ENCODE measurements at places on chromosomes 5 and 9. TPM values are rescaled to one million over a fixed set of nuclear protein-coding genes. Genes with fewer than 3 reads are reported as not detected.

DNA sequence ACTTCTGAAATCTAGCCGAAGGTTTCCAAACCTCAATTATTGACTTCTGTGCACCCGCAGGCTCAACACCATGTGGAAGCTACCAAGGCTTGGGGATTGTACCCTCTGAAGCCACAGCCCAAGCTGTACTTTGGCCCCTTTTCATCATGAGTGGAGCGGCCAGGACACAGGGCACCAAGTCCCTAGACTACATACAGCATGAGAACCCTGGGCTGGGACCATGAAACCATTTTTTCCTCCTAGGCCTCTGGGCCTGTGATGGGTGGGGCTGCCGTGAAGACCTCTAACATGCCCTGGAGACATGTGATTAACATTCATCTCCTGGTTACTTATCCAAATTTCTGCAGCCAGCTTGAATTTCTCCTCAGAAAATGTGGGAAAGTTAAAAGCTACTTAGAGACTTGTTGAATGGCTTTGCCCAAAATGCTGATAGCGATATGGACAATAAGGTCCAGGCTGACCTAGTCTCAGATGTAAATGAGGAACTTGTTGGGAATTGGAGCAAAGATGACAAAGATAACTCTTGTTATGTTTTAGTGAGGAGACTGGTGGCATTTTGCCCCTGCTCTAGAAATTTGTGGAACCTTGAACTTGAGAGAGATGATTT is 34.1 kb upstream of the CPLANE1 start:
- no peak overlapping the region for H3K27ac ChIP-seq
- H3K4me1 ChIP-seq: no peaks in the 10 kb centered on the region
- H3K27me3 ChIP-seq: no peaks in the 10 kb centered on the region
- no peaks in the 10 kb centered on the region for H3K36me3 ChIP-seq
- no peak for DNase-seq
- H3K4me3 ChIP-seq: no peak overlapping the region

DNA sequence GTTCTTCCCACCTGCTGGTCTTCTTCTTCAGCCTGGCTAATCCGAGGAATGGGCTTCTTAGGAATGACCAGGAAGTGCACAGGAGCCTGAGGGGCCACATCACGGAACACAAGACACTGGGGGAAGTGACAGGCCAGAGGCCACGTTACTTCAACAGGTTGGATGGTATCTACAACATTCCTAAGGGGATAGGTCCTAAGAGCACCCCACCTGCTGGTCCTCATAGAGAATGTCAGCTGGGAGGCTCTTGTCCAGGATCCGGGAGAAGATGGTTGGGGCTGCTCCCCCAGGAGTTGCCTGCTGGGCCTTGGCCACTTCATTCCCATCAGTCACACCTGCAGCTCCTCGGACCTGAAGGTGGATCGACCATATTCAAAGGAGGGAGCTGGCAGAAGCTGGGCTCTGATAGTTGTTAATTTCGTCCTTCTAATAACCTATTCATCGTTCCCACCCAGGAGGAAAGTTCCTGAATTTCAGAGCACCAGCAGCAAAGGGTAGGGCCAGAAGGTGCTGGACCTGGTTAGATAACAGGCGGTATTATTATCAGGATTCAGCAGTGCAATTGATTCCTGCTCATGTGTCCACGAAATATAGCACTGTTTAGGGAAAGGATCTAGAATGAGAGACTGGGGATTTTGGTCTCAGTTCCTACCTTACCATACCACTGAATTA is 1.3 kb downstream of the HINT2 start:
- H3K27ac ChIP-seq: peak overlapping the region; percentile 78
- H3K36me3 ChIP-seq: no peaks in the 10 kb centered on the region
- peaks cover 7% of the 10 kb centered on the region for H3K4me1 ChIP-seq
- peak; percentile 67 for DNase-seq

DNA sequence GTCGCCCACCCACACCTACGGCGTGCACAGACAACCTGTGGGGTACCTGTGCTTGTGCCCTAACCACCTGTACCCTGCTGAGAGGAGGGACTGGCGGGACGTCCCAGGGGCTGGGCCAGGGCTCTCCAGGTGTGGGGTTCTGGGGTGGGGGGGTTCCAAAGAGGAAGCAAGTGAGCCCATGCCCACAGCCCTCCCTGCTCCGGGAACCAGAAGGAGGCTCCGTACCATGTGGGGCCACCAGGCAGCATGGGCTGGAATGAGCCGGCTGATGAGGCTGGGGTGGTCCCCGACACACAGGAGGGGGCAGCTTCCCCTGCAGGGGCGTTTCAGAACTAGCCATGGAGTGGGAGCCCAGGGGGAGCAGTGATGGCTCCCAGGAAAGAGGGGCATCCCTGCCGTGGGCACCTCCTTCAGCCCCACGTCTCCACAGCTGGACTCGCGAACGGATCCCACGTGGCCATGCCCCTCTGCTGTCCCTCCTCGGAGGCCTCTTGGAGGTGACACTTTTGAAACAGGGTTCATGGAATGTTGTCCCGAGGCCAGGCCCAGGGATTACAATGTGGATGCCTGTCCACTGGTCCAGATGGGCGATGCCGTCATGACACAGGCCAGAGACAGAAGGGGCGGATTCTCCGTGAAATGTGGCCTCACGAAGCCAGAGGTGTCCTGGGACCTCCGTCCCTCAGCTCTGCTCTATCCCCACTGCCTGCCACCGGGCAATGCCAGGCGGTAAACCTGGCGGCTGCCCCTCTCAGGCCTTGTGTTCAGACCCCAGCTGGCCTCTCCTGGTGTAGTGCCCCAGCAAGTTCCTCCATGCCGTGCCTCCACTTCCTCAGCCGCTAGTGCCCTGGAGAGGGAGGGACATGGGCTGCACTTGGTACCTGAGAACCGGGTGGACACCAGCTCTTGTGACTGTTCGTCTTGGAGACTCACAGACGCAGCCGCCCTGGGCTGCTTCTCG is 33.6 kb upstream of the IRX4 start:
- H3K27me3 ChIP-seq: no peaks in the 10 kb centered on the region
- no peak for DNase-seq
- H3K36me3 ChIP-seq: no peaks in the 10 kb centered on the region
- no peak overlapping the region for H3K4me3 ChIP-seq

DNA sequence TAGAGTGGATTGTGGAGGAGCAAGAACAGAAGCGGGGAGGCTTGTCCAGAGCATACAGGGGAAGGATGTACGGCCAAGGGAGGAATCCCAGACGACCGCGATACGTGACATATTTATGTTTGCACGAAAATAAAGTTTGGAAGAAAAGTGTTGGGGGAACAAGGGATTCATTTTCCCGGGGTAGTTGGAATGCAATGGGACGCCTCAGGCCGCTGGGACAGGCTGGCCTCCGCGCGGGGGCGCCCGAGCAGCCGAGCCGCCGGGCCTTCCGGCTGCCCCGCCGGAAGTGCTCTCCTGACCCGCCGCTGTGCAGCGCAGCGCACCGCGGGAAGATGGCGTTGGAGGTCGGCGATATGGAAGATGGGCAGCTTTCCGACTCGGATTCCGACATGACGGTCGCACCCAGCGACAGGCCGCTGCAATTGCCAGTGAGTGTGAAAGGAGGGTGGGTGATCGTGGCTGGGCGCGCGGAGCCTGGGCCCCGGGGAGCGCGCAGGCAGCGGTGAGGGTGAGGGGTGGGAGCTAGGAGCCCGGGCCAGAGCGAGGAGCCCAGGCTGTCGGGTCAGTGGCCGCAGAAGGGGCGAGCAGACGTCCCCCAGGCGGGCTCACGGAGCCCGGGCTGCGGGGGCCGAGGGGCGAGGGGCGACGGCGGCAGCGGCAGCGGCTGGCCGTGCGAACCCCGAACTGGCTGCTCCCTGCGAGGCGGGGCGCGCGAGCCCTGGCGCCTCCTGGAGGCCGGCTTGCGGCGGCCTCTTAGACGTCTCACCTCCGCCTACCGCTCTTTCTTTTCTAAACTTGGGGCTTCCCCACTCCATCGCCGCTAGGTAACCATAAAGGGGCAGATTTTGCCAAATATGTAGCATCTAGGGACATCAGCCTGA is at the start of gene PHAX:
TSS of gene PHAX (plus strand) at position 317 of the 881 bp plus-strand sequence. CDS start at position 333, 16 bp downstream.
- no peaks in the 10 kb centered on the region for H3K27me3 ChIP-seq
- peaks cover 9% of the 10 kb centered on the region for H3K4me1 ChIP-seq
- H3K36me3 ChIP-seq: peaks cover 14% of the 10 kb centered on the region
- H3K4me3 ChIP-seq: peak within 1 kb of the TSS; percentile 96
- peak; percentile 96 for DNase-seq
- H3K27ac ChIP-seq: peak within 1 kb of the TSS; percentile 68

DNA sequence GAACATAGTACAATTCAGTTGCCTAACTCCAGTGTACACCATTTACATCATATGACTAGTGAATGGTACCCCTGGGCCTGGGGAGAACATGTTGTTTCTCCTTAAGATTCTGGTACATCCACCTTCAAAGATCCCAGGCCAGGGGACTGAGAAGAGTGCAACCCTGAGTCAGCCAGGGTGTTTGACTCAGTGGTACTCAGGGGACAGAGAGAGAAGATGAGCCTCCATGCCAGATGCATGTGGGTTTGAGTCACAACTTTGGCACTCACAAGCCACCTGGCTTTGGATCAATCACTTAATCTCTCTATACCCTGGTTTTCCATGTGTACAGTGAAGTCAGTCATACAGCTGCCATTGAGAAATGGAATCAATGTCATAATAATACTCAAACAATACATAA is 53.7 kb downstream of the MAP1B start:
- no peaks in the 10 kb centered on the region for H3K36me3 ChIP-seq
- H3K4me3 ChIP-seq: peak overlapping the region; percentile 25
- no peaks in the 10 kb centered on the region for H3K27me3 ChIP-seq
- H3K27ac ChIP-seq: peak overlapping the region; percentile 87
- peaks cover 71% of the 10 kb centered on the region for H3K4me1 ChIP-seq
- peak; percentile 75 for DNase-seq

DNA sequence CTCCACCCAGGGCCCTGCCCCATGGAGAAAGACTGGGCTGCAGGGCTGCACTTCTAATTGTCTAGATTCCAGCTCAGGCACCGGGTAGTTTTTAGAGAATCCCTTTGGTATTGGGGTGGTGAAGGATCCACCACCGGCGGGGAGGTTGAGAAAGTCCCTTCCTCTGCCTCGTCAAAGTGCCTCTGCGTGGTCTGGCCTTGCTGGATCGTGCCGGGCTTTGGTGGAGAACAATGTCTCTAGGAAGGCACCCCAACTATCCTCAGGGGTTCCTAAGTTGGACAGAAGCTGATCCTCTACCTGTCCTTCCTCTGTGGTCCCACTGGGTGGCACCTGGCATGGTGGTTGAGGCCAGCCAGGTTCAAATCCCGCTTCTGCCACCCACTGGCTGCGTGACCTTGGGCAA is 7.3 kb upstream of the AMBP start:
- no peaks in the 10 kb centered on the region for H3K4me1 ChIP-seq
- 0 out of 2 replicates have a peak, but pooled peaks cover 3% of the 10 kb centered on the region for H3K27me3 ChIP-seq
- no peak overlapping the region for H3K27ac ChIP-seq
- H3K4me3 ChIP-seq: no peak overlapping the region

DNA sequence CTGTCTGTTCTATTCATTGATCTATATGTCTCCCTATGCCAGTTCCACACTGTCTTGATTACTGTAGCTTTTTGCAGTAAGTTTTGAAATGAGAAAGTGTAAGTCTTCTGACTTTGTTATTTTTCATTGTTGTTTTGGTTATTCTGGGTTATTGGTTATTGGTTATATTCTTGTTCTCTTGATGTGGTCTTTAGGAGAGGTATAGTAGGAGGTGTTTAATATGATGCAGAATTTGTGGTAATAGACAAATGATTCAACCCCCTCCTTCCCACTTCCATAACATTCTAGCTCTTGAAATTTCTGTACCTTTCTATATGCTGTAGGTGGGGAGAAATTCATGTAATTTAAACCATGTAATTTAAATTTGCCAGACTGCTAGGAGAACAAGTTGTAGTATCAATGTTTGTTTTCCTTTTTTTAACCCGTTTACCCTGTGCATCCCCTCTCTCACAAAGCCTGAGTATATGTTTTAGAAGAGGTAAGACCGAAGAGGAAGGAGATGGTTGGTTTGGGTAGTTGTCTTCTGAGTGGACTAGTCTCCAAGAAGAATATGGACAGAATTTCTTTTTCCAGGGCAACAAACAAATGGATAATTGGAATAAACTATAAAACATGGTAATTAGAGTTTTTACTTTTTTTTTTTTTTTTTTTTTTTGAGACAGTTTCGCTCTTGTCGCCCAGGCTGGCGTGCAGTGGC is 19.2 kb downstream of the ANKHD1 start:
- H3K4me1 ChIP-seq: 0 out of 2 replicates have a peak, but pooled peaks cover 4% of the 10 kb centered on the region
- H3K27ac ChIP-seq: no peak overlapping the region
- DNase-seq: no peak
- no peaks in the 10 kb centered on the region for H3K27me3 ChIP-seq
- H3K36me3 ChIP-seq: no peaks in the 10 kb centered on the region

DNA sequence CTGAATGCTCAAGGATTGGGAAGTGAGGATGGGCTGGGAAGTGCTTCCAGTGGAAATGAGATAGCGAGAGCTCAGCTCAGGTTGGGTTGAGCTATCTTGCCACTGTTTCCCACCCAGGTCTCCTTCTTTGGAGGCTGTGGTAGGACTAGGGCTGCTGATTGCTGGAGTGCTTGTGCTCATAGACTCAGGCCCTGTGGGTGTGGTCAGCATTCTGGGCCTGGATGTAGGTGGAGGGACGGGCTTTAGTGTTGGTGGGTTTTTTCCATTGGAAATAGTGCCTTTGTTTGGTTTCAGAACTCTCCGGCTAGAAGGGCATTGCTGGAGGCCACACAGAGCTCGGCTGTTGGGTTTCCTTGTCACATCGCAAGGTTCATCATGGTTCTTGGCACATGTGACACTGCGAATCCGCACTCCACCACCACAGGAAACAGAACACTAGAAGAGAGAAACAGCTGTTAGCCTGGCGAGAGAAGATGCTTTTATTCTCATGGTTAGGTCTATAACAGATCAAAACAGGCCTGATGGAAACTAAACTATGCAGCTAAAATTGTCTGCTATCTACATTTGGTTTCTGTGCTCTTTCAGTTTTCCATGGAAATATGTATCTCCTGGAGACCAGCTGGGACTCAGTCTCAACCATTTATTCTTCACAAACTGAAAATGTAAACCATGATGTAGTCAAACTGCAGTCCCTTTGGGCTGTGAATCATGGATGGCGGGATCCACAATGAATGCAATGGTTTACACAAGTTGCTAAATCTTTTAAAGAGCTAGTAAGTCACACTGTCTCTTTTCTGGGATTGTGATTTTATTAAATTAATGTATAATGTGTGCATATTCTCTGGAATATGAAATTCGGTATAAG is 136.2 kb downstream of the TARS1 start:
- no peak for DNase-seq
- no peaks in the 10 kb centered on the region for H3K4me1 ChIP-seq
- no peaks in the 10 kb centered on the region for H3K27me3 ChIP-seq
- no peaks in the 10 kb centered on the region for H3K36me3 ChIP-seq

DNA sequence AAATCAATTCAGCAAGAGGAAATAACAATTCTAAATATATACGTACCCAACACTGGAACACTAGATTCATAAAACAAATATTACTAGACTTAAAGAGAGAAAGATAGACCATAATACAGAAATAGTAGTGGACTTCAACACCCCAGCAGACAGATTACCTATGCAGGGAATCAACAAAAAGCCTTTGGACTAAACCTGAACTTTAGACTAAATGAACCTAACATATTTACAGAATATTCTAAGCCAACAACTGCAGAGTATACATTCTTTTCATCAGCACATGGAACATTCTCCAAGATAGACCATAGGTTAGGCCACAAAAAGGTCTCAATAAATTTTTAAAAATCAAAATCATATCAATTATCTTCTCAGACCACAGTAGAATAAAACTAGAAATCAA is 32.9 kb upstream of the BARX1 start:
- no peaks in the 10 kb centered on the region for H3K36me3 ChIP-seq

Gene SLC45A2
- not detected for polyA plus RNA-seq

Gene TCF7
- polyA plus RNA-seq: 2.7 TPM

Gene TAF11L6
- polyA plus RNA-seq: not detected

Gene DDX4
- polyA plus RNA-seq: not detected

Gene RGS3
- 48.6 TPM for polyA plus RNA-seq

Gene CNTNAP3B
- not detected for polyA plus RNA-seq

Gene PPP1R26
- polyA plus RNA-seq: 3.4 TPM

Gene LECT2
- polyA plus RNA-seq: 0.41 TPM

Gene IL4
- polyA plus RNA-seq: 0.34 TPM

All from GM23248 (cell line).